ENCODE measurements at places on chromosomes 13 and 19.

DNA sequence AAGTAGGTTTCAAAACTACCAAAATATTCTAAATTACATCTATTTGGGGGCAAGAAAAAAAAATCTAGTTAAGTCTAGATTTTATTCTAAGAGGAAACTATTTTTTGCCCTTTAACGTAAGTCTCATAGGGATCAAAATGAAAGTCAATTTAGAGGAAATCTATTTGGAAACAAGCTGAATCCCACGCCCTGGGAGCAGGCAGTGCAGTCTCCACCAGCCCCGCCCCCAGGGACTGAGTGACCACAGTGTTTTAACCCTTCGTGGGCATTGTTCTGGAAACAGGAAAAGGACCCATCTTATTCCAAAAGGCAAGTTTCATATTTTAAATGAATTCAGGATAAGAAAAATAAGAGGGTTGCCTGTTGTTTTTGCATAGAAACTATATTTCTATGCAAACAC, 209.7 kb downstream of the SPRY2 start:
- H3K36me3 ChIP-seq = no peaks in the 10 kb centered on the region
- H3K27ac ChIP-seq = no peak overlapping the region
- DNase-seq = no peak
- no peaks in the 10 kb centered on the region for H3K27me3 ChIP-seq

DNA sequence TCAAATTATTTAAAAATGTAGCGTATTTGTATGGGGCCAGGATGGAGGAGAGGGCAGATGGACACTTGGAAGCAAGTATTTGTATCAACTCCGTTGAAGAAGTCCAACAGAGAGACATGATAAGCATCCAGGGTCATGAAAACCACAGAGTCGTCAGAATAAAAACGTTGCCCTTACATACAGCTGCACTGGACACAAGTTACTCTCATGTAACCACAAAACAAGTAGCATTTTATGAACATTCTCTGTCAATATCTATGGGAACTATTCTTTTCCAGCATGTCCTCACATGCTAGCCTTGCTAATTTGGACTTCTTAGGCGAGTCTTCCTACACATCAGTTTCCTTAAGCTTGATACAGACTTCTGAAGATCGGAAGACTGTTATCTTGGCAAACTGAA, 35.0 kb downstream of the EFNB2 start:
- no peak overlapping the region for H3K4me3 ChIP-seq
- H3K36me3 ChIP-seq = no peaks in the 10 kb centered on the region
- H3K27me3 ChIP-seq = no peaks in the 10 kb centered on the region
- DNase-seq = no peak
- H3K27ac ChIP-seq = no peak overlapping the region

DNA sequence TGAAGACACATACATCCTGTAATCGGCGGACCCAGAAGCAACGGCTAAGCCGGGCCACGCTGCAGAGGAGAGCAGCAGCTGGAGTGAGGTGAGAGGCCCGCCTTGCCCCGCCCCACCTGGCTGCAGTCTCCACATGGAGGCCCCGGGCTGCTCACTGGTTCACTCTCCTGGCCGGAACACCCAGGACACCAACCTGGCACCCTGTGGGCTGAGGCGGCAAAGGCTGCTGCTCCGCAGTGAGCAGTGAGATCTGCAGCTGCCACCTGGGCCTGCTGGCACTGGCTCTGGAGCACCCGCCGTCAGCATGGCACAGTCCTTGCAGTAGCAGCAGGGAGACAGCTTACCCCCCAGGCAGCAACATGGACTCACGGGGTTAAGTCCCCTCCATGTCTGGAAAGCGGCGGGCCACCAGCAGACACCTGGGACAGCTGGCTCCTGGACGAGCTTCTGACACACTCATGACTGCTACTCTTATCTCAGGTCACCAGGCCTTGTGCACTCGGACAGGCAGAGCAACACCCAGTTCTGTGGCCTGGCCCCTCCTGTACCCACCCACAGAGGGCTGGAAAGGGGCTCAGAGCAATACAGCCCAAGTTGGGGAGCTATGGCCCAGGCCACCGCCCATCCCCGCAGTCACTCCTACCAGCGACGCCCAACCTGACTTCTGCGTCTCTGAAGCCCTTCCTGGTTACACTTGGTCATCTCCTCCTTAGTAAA, 13.2 kb upstream of the KPTN start:
- H3K27me3 ChIP-seq = no peaks in the 10 kb centered on the region
- H3K36me3 ChIP-seq = peaks cover 13% of the 10 kb centered on the region
- no peak overlapping the region for H3K27ac ChIP-seq
- no peak for DNase-seq

GRCh38 chr13:92225861-92226260, 827.4 kb downstream of the GPC5 start:
- H3K4me1 ChIP-seq = no peaks in the 10 kb centered on the region
- DNase-seq = no peak
- no peaks in the 10 kb centered on the region for H3K36me3 ChIP-seq
- H3K4me3 ChIP-seq = no peak overlapping the region

DNA sequence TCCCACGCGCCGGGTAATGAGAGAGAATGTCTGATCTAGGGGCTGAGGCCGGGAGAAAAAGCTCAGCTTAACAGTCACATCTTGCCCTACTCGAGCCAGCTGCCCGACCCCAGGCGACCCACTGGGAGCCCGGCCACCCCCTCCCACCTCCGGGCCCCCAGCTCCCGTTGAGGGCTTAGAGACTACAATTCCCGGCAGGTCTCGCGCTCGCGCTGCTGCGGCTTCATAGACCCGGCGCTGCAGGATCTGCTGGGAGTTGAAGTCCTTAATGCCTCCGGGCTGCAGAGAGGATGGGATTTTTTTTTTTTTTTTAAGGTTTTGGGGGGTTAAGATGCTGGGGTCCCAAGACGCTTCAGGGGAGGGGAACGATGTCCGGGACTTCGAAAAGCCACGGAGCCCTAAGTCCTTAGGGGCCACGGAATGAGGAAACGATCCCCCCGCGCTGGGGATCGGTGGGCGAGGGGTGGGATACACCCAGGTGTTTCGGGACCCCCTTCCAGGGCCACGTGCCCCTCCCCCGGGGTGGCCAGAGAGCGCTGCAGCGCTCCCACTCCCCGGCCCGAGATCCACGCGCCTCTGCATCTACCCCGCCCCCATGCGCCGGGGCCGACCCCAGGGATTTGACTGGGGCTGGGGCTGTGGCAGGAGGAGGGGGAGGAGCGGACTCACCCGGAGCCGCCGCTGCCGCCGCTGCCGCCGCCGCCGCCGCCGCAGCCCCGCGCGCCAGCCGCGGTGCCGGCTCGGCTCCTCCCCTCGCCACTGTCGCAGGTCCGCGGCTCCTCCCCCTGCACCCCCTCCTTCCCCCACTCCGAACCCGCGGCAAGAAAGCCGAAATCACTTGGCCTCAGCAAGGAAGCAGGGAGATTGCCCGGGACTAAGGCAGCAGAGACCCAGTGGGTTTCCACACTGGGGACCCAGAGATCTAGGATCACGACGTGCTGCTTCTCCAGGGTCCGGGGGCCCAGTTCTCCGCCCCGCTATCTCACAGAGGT, at the start of gene SYT3:
TSS of gene SYT3 (minus strand) at position 761 of the 992 bp plus-strand sequence. CDS start 2,470 bp downstream, outside the sequence.
- peak; percentile 42 for DNase-seq
- H3K27ac ChIP-seq = peak within 1 kb of the TSS; percentile 6
- peaks cover 16% of the 10 kb centered on the region for H3K27me3 ChIP-seq
- H3K4me1 ChIP-seq = no peaks in the 10 kb centered on the region

- peak; percentile 83 for DNase-seq
- H3K4me3 ChIP-seq = no peak overlapping the region
- H3K27ac ChIP-seq = no peak overlapping the region
- peaks cover 5% of the 10 kb centered on the region for H3K36me3 ChIP-seq
- peaks cover 22% of the 10 kb centered on the region for H3K4me1 ChIP-seq
These were observed 9.7 kb upstream of the ILF3 start for GRCh38 chr19:10644260-10645007.

DNA sequence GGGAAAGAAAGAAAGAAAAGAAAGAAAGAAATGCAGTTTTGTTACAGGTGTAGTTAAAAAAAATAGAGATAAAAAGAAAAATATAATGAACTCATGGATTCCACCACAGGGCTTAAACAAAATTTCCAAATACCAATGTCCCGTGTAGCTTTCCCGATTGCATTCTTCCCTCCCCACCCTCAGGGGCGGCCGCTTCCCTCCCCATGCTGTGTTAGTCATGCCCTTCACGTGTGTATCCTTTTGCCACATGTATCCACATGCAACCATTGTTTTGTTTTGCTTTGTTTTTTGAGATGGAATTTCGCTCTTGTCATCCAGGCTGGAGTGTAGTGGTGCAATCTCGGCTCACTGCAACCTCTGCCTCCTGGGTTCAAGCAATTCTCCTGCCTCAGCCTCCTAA, 3.6 kb upstream of the KMT5C start:
- H3K27me3 ChIP-seq = no peaks in the 10 kb centered on the region
- DNase-seq = no peak
- H3K4me1 ChIP-seq = peaks cover 18% of the 10 kb centered on the region
- H3K4me3 ChIP-seq = no peak overlapping the region

- no peak overlapping the region for H3K4me3 ChIP-seq
- H3K36me3 ChIP-seq = no peaks in the 10 kb centered on the region
- no peaks in the 10 kb centered on the region for H3K4me1 ChIP-seq
- no peak overlapping the region for H3K27ac ChIP-seq
- DNase-seq = no peak
- peaks cover 14% of the 10 kb centered on the region for H3K27me3 ChIP-seq
These were observed 91.7 kb downstream of the ATP8A2 start for GRCh38 chr13:25463496-25463895.

DNA sequence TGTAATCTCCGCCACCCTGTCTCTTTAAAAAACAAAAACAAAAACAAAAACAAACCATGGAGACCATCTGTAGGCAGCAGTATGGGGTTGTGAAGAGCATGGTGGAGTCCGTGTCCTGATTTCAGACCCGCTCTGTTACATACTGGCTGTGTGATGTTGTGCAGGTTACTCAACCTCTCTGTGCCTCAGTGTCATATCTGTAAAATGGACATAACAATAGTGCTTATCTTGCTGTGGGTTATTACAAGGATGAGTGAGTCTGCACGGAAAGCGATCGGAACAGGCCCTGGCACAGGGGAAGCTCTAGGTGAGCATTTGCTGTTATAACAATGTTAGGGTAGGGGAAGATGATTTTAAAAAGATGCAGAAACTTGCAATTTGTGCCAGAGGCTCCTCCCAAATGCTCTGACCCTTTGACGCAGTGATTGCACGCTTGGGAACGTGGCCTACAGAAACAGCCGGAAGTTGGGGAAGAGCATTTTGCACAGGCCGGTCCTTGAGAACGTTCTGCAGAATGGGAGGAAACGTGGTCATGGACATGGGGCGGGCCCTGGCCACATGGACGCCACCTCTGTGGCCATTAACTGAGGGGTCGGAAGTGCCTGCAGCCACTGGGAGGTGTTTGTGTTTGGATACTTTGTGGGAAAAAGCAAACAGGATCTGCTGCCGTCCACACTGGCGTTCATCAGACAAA, 15.7 kb upstream of the SELENOW start:
- no peak overlapping the region for H3K27ac ChIP-seq
- H3K4me3 ChIP-seq = no peak overlapping the region

GRCh38 chr19:2923510-2923909, 21.3 kb downstream of the ZNF77 start:
- H3K36me3 ChIP-seq = no peaks in the 10 kb centered on the region
- no peaks in the 10 kb centered on the region for H3K4me1 ChIP-seq
- no peak overlapping the region for H3K4me3 ChIP-seq
- no peak for DNase-seq

DNA sequence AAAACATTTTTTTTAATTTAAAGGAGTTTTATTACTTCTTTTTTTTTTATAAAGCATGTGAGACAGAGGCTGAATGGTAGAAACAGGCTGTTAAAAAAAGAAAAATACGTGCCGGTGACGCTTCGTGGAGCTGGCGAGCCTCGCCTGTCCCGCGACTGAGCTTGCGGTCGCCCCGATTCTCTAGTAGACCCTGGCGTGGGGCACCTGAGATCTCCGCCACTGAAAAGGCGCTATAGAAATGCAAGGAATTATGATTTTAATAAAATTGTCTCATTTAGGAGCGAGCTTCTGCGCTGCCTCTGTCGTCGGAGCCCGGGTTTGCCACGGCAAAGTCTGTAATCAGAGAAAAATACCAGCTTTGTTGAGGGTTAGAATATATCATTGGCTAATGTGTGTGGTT, 18.4 kb downstream of the NFIX start:
- H3K4me1 ChIP-seq = peaks cover 25% of the 10 kb centered on the region
- no peak overlapping the region for H3K27ac ChIP-seq
- H3K4me3 ChIP-seq = peak overlapping the region; percentile 52
- DNase-seq = no peak
- no peaks in the 10 kb centered on the region for H3K36me3 ChIP-seq

DNA sequence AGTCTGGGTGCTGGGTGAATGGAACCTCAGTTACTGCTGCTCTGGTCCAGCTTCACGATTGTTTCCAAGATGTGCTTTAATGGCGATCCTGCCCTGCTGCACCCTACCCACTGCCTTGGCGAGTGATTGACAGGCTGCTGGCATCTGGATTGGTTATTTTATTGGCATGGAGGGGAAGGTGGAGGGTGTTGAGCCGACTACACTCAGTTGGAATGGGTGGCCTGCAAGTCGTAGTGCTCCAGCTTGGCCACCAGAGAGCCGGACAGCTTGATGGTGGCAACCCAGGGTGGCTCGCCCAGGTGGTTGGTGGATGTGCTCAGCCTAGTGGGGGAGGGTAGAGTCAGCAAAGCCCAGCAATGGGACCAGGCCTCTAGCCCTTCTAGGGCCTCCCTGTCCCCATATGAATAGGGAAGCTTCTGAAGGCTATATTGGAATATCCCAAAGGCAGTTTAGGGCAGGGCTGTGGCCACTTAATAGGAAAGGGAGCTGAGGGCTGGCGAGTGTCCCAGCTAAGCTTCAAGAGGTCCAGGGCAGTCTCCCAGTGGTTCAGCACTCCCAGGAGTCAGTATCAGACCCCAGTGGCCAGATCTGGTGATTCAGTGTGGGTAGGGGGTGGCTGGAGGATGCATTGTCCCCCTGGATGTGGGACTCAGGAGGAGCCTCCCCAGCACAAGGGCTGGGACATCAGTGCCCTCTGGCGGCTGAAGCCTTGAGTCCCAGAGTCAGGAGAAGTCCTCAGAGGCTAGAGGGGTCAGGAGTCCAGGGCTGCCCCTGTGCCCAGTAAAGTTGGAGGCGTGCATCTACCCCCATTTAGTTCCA, 3.4 kb downstream of the GGN start:
- peaks cover 33% of the 10 kb centered on the region for H3K36me3 ChIP-seq
- peaks cover 24% of the 10 kb centered on the region for H3K4me1 ChIP-seq
- H3K27me3 ChIP-seq = no peaks in the 10 kb centered on the region
- no peak for DNase-seq
- H3K27ac ChIP-seq = no peak overlapping the region

DNA sequence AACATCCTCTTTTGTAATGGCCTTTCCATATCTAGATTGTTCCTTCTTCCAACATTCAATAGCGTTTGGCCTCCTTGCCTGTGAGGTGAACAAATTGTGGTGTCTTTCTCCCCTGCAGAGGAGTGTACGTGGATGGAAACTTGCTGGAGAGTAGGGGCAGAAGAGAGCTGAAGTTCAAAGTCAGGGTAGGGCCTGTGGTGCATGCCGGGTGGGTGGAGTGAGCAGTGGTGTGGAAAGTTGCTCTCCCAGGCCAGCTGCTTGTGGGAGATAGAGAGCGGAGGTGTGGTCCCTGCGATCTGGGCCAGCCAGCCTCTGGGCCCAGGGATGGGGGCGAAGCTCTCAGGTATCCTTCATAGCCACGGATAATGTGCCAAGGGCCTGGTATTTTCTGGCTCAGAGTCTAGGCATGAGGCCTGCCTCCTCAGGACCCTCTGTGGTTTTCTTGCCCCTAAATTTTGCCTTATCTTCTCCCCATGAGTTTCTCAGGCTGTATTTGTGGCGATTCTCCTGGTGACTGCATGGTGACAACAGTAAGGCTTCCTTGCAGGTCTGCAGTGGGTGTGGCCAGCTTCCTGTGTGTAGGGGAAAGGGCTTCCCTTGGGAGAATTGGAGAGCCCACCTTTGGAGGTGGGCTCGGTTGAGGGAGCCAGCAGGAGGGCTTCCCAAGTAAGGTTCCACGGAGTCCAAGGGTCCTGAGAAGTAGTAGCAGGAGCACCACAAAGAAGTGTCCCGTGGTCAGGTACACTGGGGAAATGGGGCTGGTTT, 6.7 kb downstream of the RGCC start:
- H3K27me3 ChIP-seq = no peaks in the 10 kb centered on the region
- peak overlapping the region; percentile 79 for H3K4me3 ChIP-seq
- H3K36me3 ChIP-seq = peaks cover 18% of the 10 kb centered on the region
- H3K4me1 ChIP-seq = peaks cover 94% of the 10 kb centered on the region

Data from CD8-positive, alpha-beta memory T cell (primary cell).